ENCODE measurements at places on chromosomes 12 and 14.

- DNase-seq = no peak
These were observed 244.5 kb upstream of the LRFN5 start for GRCh38 chr14:41362139-41362538.

DNA sequence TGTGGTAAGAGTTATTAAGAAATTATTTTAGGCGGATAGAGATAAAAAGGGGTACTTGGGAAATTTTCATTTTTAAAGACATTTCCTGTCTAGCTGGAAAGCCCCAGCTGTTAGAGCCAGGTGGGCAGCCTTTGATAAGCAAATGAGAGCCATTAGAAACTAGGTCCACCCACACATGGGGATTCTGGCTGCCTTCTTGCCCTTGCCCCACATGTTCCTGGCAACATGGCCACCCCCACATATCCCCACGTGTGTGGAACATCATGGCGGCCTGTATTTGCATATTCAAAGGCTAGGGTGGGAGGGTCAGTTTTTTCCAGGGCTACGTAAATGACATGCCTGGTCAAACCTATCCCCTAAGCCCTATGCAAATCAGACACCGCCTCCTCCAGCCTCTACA lies 1382.1 kb downstream of the AACS start:
- DNase-seq = no peak

DNA sequence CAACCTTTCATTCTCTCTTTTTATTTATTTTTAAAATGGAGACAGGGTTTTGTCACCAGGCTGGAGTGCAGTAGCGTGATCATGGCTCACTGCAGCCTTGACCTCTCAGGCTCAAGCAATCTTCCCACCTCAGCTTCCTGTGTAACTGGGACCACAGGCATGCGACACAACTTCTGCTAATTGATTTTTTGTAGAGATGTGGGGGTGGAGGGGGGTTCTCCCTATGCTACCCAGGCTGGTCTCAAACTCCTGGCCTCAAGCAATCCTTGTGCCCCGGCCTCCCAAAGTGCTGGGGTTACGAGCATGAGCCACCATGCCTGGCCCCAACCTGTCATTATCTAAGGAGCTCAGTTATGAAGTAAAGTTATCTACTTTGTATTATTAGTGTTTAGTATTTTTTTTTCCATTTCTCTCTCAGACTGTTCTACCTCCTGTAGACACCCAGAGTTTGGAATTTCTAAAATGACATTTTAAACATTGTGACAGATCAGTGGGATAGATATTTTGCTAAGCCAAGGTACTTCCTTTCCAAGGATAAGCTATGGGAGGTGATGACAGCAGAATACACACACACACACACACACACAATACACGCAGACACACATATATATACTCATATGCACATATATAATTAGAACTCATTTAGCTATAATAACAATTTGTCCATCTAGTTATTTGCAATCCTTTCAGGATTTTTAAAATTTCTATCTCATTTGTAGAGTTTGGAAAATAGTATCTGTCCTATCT lies 2.1 kb upstream of the USP44 start:
- DNase-seq = no peak

DNA sequence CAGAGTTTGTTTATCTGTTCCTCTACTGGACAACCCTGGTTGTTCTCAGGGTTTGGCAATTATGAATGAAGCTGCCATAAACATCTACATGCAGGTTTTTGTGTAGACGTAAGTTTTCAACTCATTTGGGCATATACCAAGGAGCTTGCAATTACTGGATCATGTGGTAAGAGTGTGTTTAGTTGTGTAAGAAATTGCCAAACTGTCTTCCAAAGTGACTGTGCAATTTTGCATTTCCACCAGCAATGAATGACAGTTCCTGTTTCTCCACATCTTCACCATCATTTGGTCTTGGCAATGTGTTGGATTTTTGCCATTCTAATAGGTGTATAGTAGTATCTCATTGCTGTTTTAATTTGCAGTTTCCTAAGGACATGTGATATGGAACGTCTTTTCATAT lies 39.8 kb upstream of the FBXO33 start:
- no peak for DNase-seq

DNA sequence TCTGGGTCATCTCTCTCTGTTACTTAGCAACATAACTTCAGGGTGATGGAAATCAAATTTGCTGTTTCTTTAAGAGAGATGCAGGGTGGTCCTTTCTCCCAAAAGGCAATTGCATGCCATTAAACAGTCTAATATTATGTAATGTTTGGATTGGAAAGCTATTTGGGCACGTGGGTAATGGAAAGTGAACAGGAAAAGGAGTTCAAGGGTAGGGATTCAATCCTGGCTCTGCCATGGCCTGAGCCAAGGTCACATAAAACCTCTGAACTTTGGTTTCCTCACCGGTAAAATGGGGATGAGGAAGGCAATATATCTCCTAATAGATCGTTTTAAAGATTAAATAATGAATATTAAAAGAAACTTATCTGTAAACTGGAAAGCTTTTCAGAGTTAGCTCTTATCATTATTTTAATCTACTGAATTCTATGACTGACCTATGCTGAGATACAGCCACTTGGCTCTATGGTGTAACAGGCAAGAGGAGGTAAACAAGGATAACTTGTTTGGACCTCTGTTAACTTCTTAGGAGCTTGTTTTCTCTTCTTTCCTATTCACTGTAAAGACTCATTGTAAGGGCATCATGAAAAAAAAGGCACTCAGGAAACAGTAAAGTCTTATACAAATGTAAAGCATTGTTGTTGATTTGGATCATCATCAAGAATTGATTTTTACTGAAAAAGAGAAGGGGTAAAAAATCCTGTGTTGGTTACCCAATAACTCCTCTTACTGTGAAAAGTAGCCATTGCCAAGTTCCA lies 55.7 kb upstream of the OVCH1 start:
- no peak for DNase-seq

DNA sequence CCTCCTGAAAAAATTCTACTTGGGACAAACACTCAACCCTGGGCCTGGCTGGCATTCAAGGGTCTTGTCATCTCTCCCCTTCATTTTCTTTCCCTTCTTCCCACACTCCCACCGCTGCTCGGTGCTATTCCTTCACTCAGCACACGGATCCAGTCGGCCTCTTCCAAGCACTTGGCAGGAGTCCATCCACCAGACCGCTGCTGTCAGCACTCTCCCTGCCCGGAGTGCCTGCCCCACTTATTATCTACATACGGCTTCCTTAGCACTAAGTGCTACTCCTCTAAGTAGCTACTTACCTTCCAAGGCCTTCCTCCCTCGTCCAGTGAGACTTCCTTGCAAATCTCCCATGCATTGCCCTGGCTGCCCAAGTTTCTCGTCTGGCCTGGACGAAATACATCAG lies 29.8 kb downstream of the CALM1 start:
- no peak for DNase-seq

DNA sequence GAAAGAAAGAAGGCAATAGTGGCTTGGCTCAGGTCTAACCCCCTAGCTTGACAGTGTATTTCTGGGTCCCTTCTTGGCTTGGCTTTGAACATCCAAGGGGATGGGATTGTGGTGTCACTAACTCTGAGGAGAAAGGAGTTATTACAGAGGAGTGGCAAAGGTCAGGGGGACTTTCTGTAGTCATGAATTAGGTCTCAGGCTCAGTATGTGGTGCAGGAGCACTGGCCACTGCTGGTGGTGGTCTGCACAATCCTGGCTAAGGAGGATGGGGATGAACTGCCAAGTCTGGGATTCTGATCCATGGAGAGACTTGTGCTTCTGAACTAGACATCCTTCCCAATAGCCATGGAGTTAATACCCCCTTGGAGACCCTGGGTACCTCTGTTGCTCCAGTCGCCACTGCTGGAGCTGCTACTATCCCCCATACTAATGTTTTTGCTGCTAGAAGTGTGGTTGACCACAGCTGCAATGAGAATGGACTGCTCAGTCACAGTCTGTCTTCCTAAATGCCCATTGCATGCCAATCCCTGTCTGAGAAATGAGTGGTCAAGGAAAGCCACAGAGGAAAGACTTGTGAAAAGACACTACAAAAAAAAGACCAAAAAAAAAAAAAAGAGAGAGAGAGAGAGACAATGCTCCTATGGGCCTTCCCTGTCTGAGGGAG lies 32.5 kb downstream of the KRT76 start:
- DNase-seq = no peak

GRCh38 chr12:12427568-12427967 lies 70.7 kb downstream of the BORCS5 start:
- no peak for DNase-seq

DNA sequence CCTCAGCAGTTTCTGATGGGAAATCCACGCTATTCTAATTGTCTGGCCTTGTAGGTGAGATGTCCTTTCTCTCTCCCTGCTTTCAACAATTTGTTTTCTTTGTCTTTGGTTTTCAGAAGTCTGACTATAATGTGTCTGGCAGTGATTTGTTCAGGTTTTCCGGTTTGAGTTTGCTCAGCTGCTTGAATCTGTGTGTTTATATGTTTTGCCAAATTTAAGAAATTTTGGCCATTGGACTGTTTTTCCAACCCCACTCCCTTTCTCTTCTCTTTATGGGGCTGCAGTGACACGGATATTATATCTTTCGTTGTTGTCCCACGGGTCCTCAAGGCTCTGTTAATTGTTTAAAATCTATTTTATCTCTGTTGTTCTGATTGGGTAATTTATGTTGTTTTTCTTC lies 105.0 kb downstream of the ADGRD1 start:
- DNase-seq = no peak
